Testis (tissue), 5 donors: ENCODE measurements at places on chromosomes 4 and X. TPM values are rescaled to one million over a fixed set of nuclear protein-coding genes. Genes with fewer than 3 reads are reported as not detected.

DNA sequence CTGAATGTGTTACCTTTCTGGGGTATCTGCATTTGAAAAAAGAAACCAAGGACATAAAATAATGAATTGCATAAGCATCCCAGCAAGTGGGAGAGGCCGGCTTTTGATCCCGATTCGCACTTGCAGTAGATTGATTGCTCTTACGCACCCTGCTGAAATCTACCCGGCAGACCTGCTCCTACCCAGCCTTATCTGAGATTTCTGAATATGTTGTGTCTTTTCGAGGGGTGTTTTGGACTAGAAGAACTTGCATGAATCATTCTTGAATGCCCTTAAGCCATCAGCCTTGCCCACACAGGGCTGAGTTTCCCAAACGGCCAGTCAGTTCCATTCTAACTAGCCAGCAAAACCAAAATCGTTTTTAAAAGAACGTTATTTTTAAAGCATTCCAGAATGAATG is 174.4 kb upstream of the BCOR start:
- no peak for DNase-seq

The EDA gene
- 4.6 TPM for total RNA-seq

DNA sequence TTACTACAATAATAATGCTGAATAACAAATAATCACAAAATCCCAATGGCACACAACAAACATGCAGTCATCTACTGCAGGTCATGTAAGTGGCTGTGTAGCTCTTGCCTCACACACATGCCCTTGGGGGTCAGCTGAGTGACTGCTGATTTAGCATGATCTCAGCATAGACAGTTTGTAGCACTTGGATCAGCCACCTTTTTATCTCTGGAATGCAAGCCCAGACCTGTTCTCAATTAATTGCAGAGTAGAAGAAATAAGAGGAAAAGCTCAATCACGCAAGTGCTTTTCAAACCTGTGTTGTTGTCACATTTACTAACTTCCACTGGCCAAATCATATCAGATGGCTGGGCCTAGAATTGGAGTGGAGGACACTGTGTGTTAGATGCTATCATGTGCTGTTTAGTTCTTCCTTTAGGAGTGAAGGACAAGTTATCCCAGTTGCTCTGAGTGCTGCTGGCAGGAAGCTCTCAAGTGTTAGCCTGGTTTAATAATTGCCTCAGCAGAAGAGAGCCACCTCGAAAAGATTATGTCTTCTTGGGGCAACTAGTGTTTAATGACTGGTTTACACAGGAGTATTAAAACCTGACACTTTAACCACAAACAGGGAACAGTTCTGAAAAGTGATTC is 128.3 kb upstream of the EPHA5 start:
- no peak for DNase-seq

DNA sequence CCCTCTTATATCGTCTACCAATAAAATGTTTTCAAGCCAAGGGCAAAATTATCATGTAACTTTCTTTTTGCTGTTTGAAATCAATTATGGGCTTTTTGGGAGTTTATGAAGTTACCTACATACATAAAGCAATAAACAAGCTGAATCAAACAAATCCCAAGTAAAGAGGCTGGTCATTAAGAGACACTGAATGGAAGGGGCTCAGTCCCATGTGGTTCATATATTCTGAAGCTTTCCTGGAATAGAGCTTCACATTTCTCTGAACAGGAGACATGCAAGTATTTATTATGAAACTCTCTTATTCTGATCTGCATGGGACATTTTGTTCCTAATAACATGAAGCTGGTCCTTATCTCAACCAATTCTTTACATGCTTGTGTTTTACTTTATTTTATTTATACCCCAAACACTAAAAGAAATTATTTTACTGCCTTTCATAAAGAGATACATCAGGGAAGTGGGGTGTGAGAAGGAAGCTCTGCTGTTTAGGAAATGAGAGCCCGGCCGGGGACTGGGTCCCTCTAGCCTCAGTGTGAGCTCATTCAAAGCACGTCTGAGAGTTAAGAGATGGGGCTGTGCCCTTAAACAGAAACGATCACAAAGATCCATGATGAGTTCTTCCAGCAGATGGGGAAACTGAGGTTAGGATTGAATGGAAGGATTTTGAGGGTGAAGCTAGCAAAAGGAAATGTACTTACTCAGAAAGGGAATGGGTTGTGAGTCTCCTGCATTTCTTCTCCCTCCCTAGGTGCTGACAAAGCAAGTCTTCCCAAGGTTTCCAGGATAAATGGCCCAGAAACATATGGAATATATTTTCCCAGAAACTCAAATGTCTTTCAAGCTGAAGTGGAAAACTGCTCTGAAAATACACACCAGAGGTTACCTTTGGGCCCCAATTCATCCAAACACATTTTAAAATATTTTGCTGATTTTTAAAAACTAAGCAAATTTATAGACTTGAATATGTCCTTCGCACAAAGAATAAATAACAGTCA is 93.1 kb upstream of the LNX1 start:
- no peak for DNase-seq

DNA sequence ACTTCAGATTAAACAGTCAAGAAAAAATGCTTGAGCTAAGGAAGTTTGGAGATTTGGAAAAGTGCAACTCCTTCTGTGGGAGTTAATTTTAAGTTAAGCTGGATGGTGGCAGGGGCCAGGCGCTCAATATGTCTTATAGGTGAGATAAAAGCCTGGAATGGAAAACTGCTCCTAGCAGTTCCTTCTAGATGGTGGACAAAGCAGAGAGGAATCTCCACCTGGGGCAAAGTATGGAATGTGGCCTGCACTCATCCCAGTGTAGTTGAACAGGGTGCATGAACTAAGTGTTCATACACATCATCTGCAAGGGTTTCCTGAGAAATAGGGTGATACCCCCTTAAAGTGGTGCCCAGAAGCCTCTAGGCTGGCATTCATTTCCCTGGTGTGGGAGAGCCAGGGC is 227.1 kb downstream of the FGF13 start:
- no peak for DNase-seq

DNA sequence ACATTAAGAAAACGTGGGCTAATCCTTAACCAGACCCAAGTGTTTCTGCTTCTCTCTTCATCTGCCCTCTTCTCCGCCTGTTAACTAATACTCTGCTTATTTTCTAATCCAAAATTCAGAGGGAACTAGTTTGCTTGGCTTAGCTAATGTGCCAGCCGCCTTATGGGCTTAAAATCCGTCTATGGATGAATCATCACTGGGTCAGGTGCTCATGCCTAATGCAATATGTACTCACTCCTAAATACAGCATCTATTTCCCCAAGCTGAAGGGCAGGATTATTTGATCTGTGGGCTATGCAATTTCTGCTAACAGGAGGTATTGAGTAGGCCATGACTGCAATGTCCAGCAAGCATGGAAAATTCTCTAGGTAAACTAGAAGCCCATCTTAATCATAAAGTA is 12.4 kb downstream of the DYNLT3 start:
- DNase-seq = no peak

The CNGA1 gene
- 0.47 TPM for total RNA-seq
